ENCODE measurements at places on chromosomes 11 and 22.

- DNase-seq, result no peak
Observed at GRCh38 chr22:37559521-37559900, 769 bp upstream of the CDC42EP1 start.

GRCh38 chr11:10005955-10006525 is 288.0 kb downstream of the SBF2 start:
- no peak for DNase-seq

- DNase-seq, result no peak
Observed at GRCh38 chr11:110053848-110054414, 39.3 kb upstream of the ZC3H12C start.

- no peak for DNase-seq
Observed at GRCh38 chr11:6452219-6452618, 11.4 kb upstream of the HPX start.
